ENCODE measurements at places on chromosomes 2 and 18.
A peak's percentile ranks its signal among the peaks of the same experiment; 100 is the strongest.

GRCh38 chr2:64344999-64345576 lies 108.9 kb upstream of the LGALSL start:
- DNase-seq: no peak

DNA sequence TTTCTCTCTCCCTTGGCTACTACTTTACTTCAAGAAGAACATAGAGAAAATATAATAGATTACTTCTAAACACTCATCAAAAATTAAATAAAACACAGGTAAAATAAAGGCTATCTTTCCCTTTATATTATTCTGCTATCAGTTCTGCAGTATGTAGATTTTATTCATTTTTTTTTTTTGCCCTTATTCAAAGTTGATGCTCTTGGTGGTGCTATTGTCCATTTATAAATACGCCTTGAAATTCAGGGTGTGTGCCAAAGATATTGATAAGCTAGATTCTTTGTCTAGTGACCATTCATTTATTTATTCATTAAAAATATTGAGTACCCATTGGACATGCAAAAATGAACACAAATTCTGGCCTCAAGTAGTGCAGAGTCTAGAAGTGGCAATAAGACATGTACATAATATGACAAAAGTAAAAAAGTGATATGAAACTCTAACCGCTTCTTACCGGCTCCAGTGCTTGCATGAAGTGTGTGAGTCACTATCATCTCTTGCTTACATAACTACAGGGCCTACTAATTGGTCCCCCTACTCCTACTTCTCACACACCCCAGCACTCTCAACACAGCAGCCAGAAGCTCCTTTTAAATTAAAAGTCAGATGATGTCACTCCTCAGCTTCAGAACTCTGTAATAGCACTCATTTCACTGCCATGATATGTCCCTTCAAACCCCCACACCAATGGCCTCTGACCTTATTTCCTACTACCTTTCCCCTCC lies 208.3 kb upstream of the FANCL start:
- peak; percentile 32 for DNase-seq

DNA sequence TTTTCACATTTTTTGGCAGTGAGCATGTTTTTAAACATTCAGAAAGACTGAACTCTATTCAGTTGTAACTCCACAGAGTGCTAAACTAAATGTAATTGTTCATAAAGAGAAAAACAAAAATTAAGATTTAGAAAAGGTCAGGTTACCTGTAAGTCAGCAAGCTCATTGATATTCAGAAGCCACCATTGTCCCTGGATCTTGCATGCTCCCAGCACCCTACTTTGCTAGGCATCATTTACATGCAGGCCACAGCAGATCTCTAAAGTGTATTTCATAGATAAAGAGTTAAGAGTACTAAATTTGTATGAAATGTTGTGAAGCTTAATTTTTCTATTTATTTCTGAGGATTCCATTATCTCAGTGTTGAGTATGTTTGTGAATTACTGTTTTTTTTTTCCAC lies 64.8 kb upstream of the CDH19 start:
- DNase-seq: no peak

DNA sequence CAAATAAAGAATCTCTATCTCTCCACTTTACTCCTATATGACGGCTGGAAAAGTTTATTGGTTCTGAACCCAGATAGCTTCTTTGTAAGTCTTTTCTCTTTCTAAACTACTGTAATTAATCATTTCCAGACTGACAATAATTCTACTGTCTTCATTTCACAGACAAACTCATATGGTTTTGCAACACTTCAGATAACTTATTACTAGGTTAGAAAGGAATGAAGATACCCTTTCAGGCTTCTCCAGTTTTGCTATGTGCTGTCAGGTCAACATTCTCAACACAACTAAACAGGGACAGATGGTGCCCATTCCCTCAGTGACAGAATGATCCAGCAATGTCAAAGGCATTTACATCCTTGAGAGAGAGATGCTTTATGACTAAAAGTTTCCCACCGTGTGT lies 198.5 kb upstream of the ITGA4 start:
- no peak for DNase-seq

GRCh38 chr2:73984203-73984921 lies at the start of gene TET3:
TET3 (plus strand) TSS chr2:73984910; CDS start chr2:73986404, 1,494 bp downstream.
- DNase-seq: peak; percentile 43

DNA sequence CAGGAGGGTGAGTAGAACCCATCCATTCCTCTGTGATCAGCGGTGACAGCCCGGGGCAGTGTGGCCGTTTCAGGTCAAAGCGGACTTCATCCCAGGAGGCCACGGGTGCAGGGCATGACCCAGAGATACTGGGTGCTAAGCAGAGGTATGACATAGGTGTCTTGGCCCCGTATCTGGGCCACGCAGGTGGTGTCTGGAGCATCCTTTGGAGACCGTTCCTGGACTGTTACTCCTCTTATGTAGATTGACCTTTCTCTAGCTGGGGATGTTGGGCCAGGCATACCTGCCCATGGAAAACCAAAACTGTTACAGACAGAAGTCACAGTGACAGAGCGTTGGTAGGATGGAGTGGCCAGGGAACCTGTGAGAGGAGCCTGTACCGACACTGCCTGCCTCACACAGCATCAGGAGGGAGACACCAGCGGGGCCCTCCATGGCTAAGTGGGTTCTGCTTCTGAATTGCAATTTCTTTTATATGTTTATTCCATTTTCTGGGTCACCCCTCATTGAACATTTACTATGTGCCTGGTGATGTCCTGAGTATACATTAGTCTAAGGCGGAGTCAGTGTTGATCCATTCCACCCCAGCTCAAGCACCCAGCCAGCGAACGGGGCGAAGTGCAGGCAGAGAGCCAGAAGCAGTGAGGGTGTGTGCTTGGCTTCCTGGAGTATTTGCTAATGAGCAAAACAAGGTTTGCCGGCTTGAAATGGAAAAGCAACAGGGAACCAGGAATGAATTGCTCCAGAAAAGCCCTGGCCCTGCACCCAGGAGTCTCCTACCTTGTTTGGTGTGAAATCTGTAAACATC lies 141.7 kb downstream of the SH3RF3 start:
- DNase-seq: peak; percentile 59

DNA sequence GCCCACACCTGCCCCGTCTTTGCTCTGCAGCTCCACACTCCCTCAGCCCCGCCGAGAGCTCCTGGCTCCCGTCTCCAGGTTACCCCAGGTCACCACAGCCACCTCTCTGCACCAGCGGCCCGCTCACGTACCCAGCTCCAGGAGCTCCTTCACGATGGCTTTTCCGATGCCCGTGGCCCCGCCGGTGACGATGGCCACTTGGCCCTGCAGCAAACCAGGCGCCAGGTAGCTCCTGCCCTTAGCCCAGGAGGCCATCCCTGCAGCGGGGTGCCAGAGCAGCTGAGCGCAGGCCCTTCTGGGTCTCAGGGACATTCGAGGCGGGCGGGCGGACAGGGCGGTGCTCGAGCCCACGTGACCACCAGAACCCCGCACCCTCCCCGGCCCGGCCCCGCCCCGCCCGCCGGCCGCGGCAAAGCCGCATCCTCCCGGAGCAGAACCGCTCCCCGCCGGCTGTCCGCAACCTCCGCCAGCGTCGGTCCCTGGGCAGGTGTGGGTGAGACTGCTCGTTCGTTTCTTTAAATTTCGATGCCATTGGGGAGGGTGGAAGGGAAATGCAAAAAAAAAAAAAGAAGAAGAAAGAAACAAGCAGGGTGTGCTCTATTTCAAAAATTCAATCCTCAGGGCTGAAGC lies at the start of the genes PECR and TMEM169:
Gene PECR (minus strand): TSS at position 323 of the 630 bp plus-strand sequence. CDS start 68 bp downstream, at position 255.
Gene TMEM169 (plus strand): TSS at position 433 of the 630 bp plus-strand sequence. CDS start 14,045 bp downstream, outside the sequence.
- peak; percentile 69 for DNase-seq

GRCh38 chr2:121076498-121076820 lies 208.5 kb downstream of the TFCP2L1 start:
- DNase-seq: no peak

DNA sequence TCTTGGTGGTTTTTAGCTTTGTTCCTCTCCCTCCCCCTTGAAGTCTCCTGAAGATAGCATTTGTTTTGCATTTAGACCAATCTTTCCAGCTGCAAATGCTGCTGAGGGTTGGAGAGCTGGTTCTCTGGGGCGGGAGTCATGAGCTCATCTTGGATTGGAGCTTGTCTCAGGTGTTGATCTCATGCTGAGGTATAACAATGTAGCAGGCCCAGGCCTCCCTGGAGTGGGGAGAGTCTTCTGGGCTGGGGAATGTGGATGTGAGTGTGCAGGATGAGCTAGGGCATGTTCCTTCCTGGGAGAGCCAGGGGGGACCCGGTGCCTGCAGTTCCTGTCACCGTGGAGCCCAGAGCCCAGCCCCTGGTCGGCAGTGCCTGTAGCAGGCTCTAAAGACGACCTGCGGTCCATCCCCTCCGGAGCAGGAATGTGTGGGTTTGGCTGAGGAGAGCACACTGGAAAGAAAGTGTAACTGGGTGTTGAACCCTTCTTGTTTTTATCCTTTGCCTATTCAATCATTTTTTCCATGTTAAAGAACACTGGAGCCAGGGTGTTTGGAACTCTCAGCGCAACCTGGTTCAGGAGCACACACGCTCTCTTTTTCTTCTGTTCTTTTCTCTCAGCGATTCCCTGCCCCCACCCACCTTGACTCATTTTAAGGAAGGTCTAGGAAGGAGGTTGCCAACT lies 2.7 kb downstream of the ZNF532 start:
- DNase-seq: no peak

DNA sequence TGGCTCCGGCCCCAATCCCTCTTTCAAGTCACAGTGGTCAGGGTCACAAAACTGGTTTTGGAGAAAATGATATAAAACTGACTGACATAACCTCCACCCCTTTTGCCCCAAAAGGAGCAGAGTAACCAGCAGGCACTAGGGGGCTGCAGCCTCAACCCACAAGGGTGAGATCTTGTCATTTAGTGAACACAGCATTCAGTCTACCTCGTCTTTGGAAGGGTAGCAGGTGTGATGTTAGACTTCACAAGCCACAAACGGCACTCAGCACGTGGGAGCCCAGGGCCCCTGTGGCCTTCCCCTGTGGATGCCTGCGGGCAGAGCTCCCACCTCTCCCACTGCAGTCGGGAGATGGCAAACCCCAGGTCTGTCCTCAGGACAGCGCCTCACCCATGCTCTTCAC lies 372.1 kb upstream of the MYT1L start:
- DNase-seq: no peak

DNA sequence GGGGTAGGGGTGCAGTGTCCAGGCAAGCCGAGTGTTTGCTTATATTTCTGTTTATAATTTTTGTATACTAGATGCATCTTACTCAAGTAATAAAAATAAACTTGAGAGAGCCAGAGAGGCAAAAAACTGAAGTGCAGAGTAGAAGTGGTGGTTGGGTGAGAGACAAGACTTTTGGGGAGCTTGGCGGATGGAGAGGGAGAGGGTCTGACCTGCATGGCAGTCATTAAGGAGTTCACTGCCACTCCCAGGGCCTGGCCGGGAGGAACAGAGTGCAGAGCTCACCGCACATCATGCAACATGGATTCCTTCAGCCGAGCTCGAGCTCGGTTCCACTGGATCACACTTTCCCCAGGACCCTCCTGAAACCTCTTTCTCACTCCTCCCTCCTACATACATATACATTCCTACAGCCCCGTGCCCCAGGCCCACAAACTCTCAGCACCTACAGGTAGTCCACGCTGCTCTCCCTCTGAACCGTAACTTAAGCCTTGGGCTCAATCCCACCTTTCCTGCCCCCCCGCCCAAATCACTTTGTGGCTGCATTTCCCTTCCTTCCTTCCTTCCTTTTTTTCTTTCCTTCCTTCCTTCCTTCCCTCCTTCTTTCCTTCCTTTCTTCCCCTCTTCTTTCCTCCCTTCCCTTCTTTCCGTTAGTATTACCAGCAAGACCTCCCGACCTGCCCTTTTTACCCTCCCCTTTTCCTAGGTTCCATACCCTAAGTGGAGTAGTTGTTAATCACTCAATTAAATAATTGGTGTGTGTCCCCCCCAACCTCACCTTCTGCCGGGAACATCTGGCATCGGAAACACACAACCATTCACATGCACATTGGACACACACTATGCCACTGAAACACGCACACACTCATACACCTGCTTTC lies 37.1 kb upstream of the ATP6V1B1 start:
- no peak for DNase-seq

- no peak for DNase-seq
These were observed 48.9 kb downstream of the LONRF2 start for GRCh38 chr2:100273387-100273786.

GRCh38 chr2:142868229-142868762 lies 9.2 kb upstream of the KYNU start:
- DNase-seq: peak; percentile 95

DNA sequence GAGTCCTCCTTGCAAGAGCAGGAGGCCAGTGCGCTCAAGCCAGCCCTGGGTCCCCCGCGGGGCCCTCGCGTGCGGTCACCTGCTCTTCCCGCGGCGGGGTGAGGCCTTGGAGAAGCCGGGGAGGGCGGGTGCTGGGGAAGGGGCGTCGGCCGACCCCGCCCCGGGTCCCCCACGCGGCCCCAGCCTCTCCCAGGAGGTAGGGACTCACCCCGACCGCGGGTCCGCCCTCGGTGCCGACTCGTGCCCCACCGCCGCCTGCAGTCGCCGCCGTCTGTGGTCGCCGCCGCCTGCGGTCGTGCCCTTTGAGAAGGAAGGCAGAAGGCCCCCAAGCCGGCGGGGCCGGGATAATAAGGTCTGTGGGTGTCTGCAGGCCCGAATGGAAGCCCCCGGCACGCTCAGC lies 32.7 kb downstream of the SERPINB8 start:
- DNase-seq: no peak
